ENCODE measurements at places on chromosomes 12 and 14. TPM values are rescaled to one million over a fixed set of nuclear protein-coding genes. Genes with fewer than 3 reads are reported as not detected.

GRCh38 chr12:115810122-115810901 lies 467.2 kb downstream of the MED13L start:
- DNase-seq = no peak
- H3K27ac ChIP-seq = no peak overlapping the region
- H3K36me3 ChIP-seq = no peaks in the 10 kb centered on the region
- H3K4me3 ChIP-seq = no peak overlapping the region
- H3K27me3 ChIP-seq = no peaks in the 10 kb centered on the region

DNA sequence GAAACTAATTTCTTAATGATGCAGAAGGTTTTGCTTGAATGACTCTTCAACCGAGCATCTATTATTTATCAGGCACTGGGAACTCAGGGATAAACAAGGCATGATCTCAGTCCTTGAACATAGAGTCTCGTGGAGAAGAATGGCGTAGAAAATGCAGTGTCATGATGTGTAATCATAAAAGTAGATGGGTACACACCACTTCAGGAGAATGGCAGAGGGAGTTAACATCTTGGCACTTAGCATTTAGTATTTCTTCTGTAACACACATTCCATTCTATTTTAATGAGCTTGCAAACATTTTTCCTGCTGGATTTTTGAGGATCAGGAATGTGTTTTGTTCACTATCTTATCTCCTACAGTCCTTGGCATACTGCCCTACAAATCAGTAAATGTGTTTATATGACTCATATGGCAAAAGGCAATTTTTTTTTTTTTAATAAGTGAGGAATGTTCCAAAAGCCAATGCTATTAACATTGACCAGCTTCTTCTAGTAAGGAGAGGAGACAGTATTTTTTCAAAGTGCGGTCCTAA lies 3.8 kb downstream of the TXNRD1 start:
- peaks cover 3% of the 10 kb centered on the region for H3K4me1 ChIP-seq
- no peaks in the 10 kb centered on the region for H3K27me3 ChIP-seq
- peak overlapping the region; percentile 62 for H3K27ac ChIP-seq
- H3K4me3 ChIP-seq = no peak overlapping the region
- H3K36me3 ChIP-seq = no peaks in the 10 kb centered on the region

DNA sequence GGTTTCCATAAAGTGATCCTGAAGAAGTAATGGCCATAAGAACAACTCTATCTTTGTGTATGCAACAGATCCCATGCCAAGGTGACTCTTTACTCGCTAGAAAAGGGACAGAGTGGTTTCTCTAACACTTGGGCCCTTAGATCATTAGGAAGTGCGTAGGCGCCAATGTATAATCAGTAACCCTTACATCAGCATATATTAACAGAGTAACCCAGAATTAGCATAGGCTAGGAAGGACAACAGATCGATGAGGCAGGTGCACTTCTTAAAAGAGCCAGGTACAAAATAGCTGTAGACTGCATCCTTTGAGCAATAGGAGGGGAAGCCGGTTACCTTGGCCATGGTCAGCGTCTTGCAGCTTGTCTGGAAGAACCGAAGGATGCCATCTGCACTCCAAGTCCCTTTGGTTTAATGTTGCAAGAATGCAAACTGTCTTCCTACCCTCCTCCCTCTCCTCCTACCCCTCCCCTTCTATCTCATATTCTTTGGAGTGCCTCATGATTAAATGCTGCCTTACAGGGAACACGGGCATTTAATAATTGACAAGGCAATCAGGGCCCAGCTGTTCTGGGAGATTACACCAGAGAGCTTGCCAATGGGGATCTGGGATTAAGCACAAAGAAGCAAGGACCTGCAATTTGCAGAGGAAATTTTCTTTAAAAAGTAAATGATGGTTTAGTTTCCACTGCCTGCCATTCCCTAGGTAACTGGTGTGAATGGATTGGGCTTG lies 8.0 kb downstream of the GSG1 start:
- H3K4me1 ChIP-seq = no peaks in the 10 kb centered on the region
- no peaks in the 10 kb centered on the region for H3K36me3 ChIP-seq
- no peak for DNase-seq
- no peak overlapping the region for H3K27ac ChIP-seq
- no peaks in the 10 kb centered on the region for H3K27me3 ChIP-seq

Gene COCH
- total RNA-seq = 6.3 TPM

GRCh38 chr12:96669786-96670185 lies 180.4 kb downstream of the CFAP54 start:
- no peak overlapping the region for H3K4me3 ChIP-seq
- H3K27me3 ChIP-seq = no peaks in the 10 kb centered on the region
- no peaks in the 10 kb centered on the region for H3K36me3 ChIP-seq
- no peak overlapping the region for H3K27ac ChIP-seq
- H3K4me1 ChIP-seq = no peaks in the 10 kb centered on the region

- no peak overlapping the region for H3K27ac ChIP-seq
- DNase-seq = no peak
- H3K36me3 ChIP-seq = no peaks in the 10 kb centered on the region
- no peaks in the 10 kb centered on the region for H3K27me3 ChIP-seq
- H3K4me3 ChIP-seq = no peak overlapping the region
- no peaks in the 10 kb centered on the region for H3K4me1 ChIP-seq
Measured at GRCh38 chr12:179131-179884, 34.6 kb downstream of the SLC6A12 start.

Gene RNASE7
- not detected for total RNA-seq

- no peak for DNase-seq
- H3K4me3 ChIP-seq = peak overlapping the region; percentile 1
- H3K4me1 ChIP-seq = peaks cover 11% of the 10 kb centered on the region
Measured at GRCh38 chr12:32501835-32502333, 102.5 kb downstream of the FGD4 start.

DNA sequence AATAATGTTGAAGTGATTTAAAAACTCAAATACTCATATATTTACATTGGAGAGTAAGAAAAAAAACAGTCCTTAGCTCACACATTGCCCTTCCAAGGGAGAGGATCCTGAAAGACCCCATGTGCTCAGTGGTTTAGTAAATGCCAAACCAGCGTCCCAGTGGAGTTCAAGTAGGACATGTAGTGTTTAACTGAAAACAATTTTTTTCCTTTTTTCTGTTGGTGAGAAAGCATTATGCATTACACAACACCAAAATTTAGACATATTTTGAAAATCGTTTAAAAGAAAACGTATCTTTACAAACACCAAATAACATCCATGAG lies 33.6 kb downstream of the UBR7 start:
- H3K27ac ChIP-seq = no peak overlapping the region
- no peaks in the 10 kb centered on the region for H3K4me1 ChIP-seq
- H3K27me3 ChIP-seq = no peaks in the 10 kb centered on the region
- peaks cover 6% of the 10 kb centered on the region for H3K36me3 ChIP-seq

Gene KRT79
- not detected for total RNA-seq

Gene BEGAIN
- total RNA-seq = 9.6 TPM

DNA sequence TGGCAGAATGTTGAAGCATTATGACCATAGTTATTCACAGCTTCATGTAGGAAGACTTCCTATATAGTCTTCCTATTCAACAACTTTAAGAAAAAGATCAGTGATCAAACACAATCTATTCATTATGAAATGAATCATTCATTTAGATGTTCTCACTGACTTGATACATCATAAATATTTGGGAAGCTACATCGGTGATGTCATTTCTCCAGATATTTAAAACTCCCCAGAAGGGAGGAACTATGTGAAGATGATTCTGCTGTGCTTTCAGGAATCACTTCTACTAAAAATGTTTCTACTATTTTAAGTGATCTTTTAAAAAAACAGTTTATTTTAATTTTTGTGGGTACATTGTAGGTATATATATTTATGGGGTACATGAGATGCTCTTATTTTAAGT lies 316.4 kb downstream of the BCAT1 start:
- no peaks in the 10 kb centered on the region for H3K4me1 ChIP-seq
- H3K27ac ChIP-seq = no peak overlapping the region
- H3K4me3 ChIP-seq = no peak overlapping the region
- no peak for DNase-seq

- no peak within 1 kb of the TSS for H3K27ac ChIP-seq
- no peak for DNase-seq
Measured at GRCh38 chr12:8455727-8456360, at the start of gene CLEC6A. Gene CLEC6A (plus strand): TSS chr12:8455962. CDS start chr12:8456112, 150 bp downstream.

Gene PRB2
- not detected for total RNA-seq

GRCh38 chr12:53560351-53560750 lies 53.1 kb upstream of the NPFF start:
- no peak for DNase-seq
- H3K4me3 ChIP-seq = no peak overlapping the region
- no peaks in the 10 kb centered on the region for H3K27me3 ChIP-seq
- peaks cover 30% of the 10 kb centered on the region for H3K4me1 ChIP-seq

- H3K27me3 ChIP-seq = no peaks in the 10 kb centered on the region
- H3K4me1 ChIP-seq = peaks cover 11% of the 10 kb centered on the region
- no peak for DNase-seq
- H3K27ac ChIP-seq = no peak overlapping the region
- no peak overlapping the region for H3K4me3 ChIP-seq
Measured at GRCh38 chr12:41223600-41223999, 35.5 kb downstream of the PDZRN4 start.

DNA sequence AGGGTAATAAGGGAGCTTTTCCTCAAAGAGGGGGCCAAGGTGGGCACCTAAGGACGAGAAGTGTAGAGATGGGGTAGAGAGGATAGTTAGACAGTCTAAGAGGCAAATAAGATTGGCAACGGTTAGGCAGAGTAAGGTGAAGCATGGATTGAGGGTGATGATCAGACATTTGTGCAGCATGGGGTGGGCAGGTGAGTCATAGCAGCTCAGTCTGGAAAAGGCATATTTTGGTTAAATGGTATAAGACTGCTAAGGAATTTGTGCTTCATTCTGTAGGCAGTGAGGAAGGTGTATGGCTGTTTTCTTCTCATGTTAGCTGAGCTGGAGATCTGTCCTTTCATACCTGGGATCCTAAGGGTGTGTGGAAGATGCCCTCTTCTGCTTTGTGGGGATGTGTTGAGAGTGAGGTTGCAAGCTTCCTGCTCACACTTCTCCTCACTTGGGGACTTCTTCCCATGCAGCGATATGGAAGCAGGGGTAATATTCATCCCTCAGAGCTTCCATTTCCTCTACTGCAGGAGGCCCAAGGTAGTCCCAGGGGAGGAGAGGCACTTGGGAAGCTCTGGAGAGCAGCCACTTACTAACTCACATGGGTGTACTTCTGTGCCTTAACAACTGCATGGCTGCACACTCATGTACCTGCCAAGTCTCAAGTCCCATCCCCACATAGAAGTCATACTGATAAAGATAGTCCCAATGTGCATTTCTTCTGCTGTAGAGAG lies 28.9 kb downstream of the GSG1 start:
- H3K4me3 ChIP-seq = no peak overlapping the region
- no peaks in the 10 kb centered on the region for H3K36me3 ChIP-seq
- no peaks in the 10 kb centered on the region for H3K4me1 ChIP-seq
- no peaks in the 10 kb centered on the region for H3K27me3 ChIP-seq

- no peaks in the 10 kb centered on the region for H3K27me3 ChIP-seq
- H3K4me1 ChIP-seq = no peaks in the 10 kb centered on the region
- H3K27ac ChIP-seq = no peak overlapping the region
- DNase-seq = no peak
- no peaks in the 10 kb centered on the region for H3K36me3 ChIP-seq
Measured at GRCh38 chr12:79162948-79163347, 298.4 kb downstream of the SYT1 start.

DNA sequence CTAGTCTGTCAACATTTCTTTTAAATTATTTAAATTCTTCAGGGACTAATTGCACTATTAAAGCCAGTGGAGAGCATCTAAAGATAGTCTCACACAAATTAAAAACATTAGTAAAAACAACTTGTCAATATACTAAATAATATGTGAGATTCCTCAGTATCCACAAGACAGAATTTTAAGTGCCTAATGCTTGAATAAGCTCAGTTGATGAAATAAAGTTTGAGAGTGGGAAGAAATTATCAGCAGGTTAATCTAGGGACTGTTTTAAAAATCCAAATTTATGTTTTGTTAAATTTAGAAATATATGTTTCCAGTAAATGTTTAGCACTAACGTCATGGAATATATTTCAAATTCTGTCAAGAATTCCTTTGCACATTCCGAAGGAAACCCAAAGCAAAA lies 105.2 kb downstream of the SLC41A2 start:
- no peak for DNase-seq
- peaks cover 3% of the 10 kb centered on the region for H3K36me3 ChIP-seq
- H3K4me3 ChIP-seq = no peak overlapping the region
- H3K4me1 ChIP-seq = no peaks in the 10 kb centered on the region
- H3K27ac ChIP-seq = no peak overlapping the region

DNA sequence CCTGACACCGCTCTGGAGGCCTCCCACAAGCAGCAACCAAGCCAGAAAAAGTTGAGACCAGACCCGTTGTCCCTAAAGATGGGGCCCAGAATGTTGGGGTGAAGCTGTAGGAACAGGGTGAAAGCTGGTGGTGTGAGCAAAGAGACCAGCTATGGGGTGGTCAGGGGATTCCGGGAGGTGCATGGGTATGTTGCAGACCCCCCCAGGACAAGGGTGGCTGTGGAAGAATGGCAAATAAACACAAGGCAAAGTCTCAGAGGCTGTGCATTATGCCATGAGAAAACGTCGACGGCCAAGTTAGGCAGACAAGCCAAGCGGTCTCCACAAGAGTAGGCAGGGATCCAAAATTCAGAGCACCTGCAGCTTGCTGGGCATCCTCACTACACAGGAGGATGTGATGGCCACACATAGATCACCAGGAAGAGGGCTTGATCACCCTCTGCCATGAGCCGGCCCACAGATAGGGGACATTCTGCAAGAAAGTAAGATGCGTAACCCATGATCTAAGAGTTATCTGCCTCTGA lies 58.8 kb upstream of the KCNA1 start:
- DNase-seq = no peak
- no peaks in the 10 kb centered on the region for H3K36me3 ChIP-seq
- no peaks in the 10 kb centered on the region for H3K4me1 ChIP-seq
- no peaks in the 10 kb centered on the region for H3K27me3 ChIP-seq

Gene KRT82
- total RNA-seq = not detected

Gene GLIPR1
- total RNA-seq = 6.3 TPM

DNA sequence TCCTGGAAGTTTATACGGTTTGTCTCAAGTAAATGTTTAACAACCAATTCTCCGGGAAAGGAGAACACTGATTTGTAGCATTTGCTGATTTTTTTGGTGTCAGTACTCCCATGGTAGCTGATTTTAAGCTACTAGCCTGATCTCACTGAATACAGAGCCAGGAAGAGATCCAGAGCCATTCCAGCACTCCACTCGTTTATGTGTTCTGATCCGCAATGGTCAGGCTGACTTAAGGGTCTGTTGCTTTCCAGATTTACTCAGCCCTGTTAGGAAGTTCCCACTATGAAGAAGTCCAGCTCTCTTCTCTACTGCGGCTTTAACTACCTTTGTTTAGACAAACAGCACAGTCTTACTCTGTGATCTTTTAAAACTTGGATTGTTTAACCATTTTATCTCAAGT lies 38.0 kb upstream of the NID2 start:
- DNase-seq = no peak
- no peaks in the 10 kb centered on the region for H3K36me3 ChIP-seq
- H3K27me3 ChIP-seq = no peaks in the 10 kb centered on the region
- peak overlapping the region; percentile 30 for H3K27ac ChIP-seq
- no peaks in the 10 kb centered on the region for H3K4me1 ChIP-seq

Gene ACOT4
- total RNA-seq = 3.3 TPM

- no peak for DNase-seq
- H3K4me1 ChIP-seq = no peaks in the 10 kb centered on the region
- no peaks in the 10 kb centered on the region for H3K27me3 ChIP-seq
- no peak overlapping the region for H3K27ac ChIP-seq
Measured at GRCh38 chr12:29273178-29273843, 107.7 kb downstream of the ERGIC2 start.

Gene LMNTD1
- total RNA-seq = not detected

Gene ADAM20
- 1.8 TPM for total RNA-seq

Gene PRIMA1
- total RNA-seq = 40.8 TPM

All from tibial nerve (tissue), 4 donors.